Activated CD4-positive, alpha-beta T cell treated with anti-CD3 and anti-CD28 coated beads for 24 hours (primary cell): ENCODE measurements at places on chromosomes 6 and 20.

GRCh38 chr6:54860132-54860531 is 13.6 kb downstream of the FAM83B start:
- no peak for DNase-seq

- DNase-seq = no peak
Observed at GRCh38 chr6:15421945-15422733, 176.3 kb downstream of the JARID2 start.

DNA sequence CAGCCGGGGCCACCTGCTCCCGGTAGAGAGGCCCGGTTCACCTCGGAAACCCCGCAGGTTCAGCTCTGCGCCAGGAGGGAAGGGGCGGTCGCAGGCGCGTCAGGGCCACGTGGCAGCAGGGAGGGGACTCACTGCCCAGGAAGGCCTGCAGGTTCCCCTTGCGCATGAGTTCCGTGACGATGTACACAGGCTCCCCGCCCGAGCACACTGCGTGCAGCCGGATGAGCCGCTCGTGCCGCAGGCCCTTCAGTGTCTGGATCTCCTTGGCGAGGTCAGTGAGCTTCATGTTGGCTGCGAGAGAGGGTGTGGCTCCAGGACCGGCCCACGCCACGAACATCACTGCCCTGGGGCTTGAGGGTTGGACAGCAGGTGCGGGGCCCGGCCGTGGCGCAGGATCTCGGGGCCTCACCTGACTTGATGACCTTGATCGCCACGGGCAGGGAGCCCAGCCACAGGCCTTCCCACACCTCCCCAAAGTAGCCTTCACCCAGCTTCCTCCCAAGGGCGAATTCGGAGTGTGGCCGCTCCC is 4.9 kb upstream of the PTK6 start:
- DNase-seq = no peak

DNA sequence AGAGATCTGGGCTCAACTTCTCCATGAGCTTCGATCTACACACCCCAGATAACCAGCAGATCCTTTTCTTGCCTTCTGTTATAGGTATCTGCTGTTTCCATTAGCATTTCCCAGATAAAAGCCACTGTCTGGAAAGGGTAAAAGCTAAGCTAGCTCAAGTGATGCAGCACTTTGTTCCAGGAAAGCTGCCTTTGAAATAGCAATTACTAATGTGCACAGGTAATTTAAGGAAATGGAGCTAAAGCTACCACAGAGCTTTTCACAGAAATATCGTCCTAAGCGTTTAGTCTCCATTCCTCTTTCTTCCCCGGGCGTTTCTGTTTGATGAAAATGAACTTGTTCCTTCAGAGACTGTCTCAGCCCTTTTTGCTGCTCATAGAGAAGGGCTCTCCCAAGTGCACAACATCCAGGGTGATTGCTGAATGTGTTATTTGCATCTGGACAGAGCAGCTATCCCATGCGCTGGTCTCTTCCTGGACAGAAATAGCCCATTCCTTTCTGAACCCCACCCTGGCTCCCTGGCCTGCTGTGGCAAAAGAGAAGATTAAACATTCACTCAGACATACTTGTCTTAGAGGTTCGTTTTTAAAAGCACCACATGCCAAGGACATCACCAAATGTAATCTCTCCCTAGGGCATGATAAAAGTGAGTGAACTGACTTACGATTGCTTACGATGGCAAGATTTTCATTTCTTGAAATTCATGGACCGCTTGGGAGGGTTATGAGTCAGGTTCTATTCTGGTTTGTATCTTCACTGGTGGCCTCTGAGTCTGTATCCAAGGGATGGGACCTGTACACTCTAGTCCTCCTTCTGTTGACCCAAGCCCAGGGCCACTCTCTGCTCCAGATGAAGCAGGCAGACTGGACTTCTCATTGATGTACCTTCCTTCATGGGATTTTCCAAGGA is 429.1 kb upstream of the CDH4 start:
- no peak for DNase-seq

DNA sequence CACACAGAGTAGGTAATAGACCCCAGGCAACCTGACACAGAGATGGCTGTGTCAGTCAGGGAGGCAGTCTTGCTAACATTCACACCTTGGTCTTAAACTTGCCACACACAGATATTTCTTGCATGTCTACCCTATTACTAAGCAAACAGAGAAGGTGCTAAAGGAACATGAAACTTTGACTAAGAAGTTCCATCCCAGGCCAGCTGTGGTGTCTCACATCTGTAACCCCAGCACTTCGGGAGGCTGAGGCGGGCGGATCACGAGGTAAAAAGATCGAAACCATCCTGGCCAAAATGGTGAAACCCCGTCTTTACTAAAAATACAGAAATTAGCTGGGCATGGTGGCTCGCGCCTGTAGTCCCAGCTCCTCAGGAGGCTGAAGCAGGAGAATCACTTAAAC is 222.4 kb upstream of the JARID2 start:
- DNase-seq = peak; percentile 56

DNA sequence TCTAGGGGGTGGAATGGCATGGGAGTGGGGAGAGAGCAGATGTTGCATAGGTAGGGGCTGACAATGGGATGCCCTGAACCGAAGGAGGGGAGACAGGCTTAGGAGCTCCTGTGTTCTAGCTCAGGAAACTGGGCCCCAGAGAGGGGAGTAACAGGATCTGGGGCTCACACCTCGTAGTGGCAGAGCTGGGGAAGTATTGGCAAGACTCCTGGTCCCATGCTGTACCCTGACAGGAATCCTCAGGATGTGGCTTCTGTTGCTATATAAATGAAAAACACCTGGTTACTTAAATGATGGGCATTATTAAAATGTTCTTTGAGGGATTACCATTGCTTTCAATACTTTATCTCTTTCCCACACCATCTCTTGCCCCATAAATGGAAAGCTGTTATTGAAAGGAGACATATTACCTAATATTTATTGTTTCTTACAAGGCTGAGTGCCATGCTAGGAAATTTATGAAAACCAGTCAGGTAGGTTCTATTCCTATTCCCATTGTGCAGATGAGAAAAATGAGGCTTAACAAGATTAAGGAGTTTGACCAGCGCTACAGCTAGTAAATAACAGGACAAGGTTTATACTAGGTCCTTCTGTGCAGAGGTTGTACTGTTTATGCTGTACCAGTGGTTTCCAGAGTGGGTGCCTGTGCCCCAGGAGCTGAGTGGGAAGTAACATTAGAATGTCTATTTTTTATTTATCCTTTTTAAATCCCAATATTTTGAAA is 35.3 kb upstream of the TCP11 start:
- no peak for DNase-seq

GRCh38 chr20:8526610-8527009 is 394.5 kb downstream of the PLCB1 start:
- DNase-seq = no peak

DNA sequence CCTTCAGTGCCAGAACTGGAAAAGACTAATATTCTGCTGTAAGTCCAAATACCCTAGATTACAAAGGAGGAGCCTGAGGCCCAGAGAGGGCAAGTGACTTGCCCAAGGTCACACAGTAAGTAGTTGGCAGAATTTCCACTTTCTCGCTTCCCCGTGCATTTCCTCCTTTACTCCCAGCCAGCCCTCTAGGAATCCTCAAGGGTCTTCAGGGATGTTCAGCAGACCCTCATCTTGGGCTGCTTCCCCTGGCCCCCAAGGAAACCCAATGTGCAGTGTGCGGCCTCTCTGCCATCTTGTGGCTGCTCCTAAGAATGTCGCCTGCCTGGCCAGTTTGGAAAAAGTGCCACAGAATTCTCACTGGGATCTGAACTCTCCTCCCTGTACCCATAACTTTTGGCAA is 217.7 kb upstream of the LRFN2 start:
- DNase-seq = no peak

GRCh38 chr6:145865175-145865574 is 50.6 kb upstream of the FBXO30 start:
- no peak for DNase-seq

DNA sequence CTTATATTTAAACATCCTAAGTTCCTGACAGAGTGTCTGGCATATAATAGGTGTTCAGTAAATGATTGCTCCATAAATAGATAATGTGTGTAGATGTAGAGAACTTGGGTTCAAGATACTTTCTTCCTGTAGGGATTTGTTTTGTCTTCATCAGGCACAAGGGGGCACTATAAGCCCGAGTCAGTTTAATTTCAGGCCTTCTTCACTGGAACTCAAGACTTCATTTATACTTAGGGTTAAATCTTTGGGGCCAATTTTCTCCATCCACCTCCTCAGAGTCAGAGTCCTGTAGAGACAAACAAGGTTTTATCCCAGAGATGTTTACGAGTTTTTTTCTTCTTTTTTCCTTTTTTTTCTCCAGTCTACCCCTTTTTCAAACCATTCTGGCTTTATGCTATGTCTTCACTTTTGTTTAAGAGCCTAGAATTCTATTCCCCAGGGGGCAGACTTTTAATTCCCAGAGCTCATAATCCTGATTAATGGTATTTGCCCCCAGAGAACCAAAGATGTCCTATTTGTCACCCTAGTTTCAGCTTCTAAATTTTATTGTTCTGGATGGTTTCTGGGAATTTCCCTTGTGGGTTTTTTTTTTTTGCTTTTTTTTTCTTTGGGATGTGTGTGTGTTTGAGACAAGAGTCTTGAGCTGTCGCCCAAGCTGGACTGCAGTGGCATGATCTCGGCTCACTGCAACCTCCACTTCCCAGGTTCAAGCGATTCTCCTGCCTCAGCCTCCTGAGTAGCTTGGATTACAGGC is 88.4 kb downstream of the HFE start:
- no peak for DNase-seq

DNA sequence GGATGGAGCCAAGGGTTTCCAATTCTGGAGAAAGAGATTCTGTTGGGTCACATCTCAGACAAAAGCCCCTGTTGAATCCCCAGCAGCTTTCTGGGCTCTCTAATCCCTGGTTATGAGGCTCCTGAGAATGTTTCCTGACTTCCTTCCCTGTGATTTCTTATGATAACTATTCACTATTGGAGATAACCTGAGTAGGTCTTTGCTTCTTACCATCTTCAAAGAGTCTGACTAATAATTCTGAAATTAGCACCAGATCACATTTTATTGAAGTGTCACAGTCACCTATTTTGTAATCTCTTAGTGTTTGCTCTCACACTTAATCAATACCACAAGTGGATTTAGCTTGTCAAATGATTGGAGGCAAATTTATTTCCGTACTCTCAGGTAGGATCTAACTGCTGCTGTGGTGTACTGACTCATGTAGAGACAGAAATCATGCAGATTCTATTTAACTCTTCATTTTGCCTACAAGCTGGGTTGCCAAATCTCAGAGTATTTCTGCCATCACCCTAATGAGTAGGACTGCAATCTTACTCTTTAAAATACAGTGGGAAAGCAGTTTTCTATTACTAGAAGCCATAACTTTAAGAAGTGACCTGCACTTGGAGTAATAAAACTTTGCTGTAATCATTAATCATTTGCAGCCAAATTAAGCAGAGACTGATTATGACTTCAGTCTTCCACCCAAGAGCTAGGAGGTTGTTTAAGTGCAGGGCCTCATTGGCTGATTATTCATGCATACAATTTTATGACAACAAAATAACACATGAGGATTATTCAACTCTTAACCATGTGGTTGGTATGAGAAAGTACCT is 422.1 kb downstream of the EPM2A start:
- no peak for DNase-seq

GRCh38 chr20:53643031-53643832 is 49.6 kb upstream of the ZNF217 start:
- DNase-seq = peak; percentile 19

DNA sequence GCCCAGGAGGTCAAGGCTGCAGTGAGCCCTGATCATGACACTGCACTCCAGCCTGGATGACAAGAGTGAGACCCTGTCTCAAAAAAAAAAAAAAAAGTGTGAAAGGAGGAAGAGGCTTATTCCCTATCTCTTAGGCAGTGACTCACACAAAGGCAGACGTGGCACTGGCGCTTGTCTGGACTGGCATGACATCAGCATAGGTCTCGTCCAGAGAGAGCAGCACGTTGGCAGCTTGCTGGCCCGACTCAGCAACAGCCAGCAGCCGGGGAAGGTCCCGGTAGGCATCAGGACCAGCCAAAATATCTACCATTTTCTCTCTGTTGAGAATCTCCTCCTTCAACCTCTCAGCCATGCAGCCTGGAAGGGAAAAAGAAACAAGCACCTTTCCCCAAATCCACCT is 14.1 kb downstream of the CDK5RAP1 start:
- DNase-seq = no peak

- no peak for DNase-seq
Observed at GRCh38 chr20:57991211-57991881, 237.1 kb downstream of the ANKRD60 start.

GRCh38 chr6:79841577-79842375 is 105.6 kb downstream of the ELOVL4 start:
- no peak for DNase-seq

- no peak for DNase-seq
Observed at GRCh38 chr20:63554361-63555278, 661 bp downstream of the FNDC11 start.

DNA sequence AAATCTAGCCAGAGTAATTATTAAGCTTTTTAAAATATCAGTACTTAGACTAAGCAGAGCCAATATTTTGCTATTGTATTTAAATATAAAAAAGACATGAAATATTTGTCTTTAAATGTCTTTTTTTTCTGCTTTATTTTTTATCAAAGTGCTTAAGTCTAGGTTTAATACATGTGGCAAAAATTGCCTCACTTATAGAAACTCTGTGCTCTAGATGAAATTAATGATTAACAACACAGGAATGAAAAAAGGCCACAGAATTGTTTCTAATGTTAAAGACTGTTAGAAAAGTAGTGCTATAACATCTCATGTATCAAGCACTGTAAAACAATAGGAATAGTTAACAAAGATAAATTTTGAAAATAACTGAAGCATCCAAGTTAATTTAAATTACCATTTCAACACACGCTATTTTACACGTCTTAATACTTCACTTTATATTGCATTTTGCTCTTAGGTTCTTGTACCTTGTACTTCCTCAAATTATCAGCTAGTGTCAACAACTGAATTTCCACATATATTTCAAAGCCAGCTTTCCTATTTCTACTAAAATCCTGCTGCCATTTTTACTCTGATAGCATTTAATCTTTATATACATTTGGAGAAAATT is 1515.1 kb downstream of the HACE1 start:
- DNase-seq = no peak

DNA sequence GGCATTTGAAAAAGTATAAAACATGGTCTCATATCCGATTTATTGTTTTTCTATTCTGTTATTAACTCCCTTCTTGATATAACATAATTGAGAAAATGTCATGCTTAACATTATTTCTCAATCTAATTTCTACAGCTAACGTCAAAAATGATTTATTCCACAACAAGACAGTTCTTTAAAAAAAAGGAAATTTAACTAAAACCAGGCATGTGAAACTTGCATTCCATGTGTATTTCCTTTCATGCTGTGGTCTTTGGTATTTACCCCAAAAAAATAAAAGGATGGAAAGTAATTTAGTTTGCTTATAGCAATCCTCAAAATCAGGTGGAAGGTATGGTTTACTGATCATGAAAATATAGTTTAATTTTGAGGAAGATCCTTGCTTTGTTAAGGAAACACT is 142.8 kb downstream of the COL21A1 start:
- DNase-seq = no peak

GRCh38 chr6:166503167-166503744 is 83.2 kb downstream of the RAMACL start:
- DNase-seq = no peak

GRCh38 chr20:58626051-58626450 is 25.0 kb upstream of the STX16 start:
- no peak for DNase-seq
